Activated naive CD8-positive, alpha-beta T cell treated with anti-CD3 and anti-CD28 coated beads for 36 hours (primary cell): ENCODE measurements at places on chromosomes 2 and 18.

- DNase-seq: no peak
These were observed 291.5 kb upstream of the CCDC68 start for GRCh38 chr18:55250768-55251173.

DNA sequence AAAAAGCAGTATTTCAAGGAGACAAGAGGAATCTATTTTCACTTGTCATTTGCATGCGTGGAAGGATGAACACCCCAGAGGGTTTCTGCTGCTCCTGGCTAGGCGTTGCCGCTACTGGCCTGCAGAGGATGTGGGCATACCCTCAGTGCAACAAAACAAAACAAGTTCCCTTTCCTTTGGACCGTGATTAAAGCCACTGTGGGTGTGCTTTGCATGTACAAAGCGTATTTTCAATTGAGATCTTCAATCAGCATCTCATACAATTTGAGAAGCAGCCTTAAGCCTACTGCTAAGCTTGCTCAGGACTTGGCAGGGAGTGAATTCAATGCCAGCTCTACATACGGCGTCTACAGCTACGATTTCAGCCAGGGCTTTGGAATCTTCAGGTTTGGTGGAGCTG, 298.4 kb downstream of the LPIN1 start:
- no peak for DNase-seq

DNA sequence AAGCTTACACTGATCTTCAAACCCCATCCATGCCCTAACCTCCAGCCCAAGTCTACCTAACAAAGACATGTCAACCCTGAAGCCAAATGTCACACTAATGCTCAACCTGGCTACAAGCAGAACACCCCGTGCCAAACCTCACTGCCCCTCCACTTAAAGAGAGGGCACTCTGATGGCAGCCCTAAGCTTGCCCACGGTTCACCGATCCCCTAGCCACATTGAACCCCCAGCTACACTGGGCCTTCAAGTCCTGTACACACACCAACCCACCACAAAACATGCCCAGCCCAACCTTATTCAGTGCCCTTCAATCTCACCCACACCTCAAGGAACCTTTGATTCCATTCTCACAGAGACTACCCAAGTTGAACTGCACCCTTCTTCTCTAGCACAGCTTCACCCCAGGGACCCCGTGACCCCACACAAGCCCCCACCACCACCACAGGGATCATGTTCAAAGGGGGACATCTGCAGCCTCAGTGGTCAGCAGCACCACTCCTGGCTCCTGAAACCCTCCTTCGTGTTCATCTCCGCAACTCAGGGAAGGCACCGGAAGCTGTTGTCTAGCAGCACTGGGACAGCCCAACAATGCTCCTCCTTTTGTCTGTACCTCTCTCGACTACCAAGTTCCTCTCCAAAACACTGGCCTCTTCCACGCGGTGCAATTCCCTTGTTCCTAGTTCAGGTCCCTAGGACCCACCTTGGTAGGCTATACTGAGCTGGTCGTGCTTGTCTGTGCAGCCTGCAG, 218.8 kb downstream of the CYP26B1 start:
- no peak for DNase-seq

- peak; percentile 90 for DNase-seq
These were observed 1.9 kb downstream of the PTMA start for GRCh38 chr2:231709981-231710798.

GRCh38 chr18:3721771-3722648, 272.0 kb downstream of the TGIF1 start:
- no peak for DNase-seq

GRCh38 chr2:133475610-133476009, 92.7 kb downstream of the NCKAP5 start:
- no peak for DNase-seq

DNA sequence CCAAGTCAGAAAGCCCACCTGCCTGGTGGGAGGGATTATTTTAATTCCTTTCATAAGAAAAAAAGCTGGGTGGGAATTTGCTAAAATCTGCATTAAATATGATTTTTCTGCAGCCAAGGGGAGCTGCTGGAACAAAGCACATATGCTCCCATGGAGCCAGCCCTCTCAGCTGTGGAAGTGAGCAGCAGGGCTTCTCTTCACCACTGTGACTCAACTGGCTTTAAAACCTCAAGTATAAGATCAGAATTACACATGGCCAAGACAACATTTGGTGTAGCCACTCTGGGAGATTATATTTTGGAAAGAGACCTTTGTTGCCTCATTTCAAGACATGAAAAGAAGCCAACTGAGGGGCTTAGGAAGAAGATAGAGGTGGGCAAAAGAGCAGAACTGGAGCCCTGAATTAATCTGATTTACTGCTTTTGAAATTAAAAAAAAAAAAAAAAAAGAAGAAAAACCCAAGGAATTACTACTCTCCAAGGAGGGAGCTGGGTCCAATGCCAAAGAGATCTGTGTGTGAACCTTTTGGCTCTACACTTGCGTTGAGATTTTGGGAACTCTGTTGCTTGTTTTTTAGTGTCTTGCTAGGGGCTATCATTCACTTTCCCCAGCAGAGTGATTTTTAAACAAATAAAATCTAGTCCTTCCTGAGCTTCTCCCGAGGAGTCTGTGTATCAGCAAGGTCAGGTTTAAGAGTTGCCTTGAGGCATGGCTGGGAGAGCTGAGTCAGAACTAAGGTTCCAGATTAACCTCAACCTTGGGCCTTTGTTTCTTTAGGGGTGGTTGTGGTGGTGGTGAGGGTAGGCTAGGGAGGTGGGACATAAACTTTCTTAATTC, 6.0 kb downstream of the LHCGR start:
- no peak for DNase-seq

GRCh38 chr2:215970425-215970824, 42.9 kb downstream of the MREG start:
- no peak for DNase-seq

- no peak for DNase-seq
These were observed 33.2 kb downstream of the MYO5B start for GRCh38 chr18:50161597-50162205.

DNA sequence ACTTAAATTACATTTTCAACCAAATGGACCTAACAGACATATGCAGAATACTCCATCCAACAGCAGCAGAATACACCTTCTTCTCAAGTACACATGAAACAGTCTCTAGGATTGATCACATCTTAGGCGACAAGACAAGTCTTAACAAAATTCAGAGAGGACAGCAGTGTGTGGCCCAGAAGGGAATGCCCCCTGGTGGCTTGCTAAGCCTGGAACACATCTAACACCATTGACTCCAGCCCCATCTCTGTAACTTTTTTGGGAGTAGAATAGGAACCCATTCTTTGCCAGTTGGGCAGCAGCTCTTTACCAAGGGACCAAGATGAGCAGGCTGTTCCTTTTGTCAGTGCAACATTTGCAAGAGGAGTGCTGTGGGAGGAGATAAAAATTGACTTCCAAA, 249.9 kb downstream of the PLCL1 start:
- peak; percentile 26 for DNase-seq

GRCh38 chr2:137838255-137839092, 125.8 kb upstream of the HNMT start:
- no peak for DNase-seq

DNA sequence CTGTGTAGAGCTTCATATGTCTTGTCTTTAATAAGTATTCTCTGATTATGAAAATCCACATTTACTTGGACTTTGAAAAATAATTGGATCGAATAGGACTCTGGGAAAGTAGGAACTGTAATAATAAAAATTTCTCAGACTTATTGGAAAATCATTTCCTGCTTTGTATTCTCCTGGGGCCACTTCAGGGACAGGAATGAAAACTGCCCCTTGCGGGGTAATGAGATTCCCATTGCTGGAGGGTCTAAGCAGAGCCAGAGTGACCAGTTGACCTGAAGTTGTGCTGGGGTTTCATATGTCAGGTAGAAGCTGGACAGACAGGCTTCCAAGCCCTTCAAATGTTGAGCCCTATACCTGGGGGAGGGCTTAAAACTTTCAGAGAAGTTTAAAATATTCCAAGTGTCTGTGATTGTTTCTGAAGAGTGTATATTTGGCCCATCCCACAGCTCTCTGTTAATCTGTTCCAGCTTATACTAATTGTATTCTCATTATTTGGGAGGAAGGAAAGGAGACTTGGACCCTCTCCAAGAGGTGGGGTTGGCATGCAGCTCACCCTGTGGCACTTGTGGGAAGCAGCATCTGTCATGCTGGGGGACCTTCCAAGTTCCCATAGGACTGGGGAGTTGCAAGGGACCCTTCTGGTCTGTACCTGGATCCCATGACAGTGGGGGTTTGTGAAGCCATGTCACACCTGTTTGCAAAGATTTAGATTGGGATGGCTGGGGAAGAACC, 268.7 kb upstream of the ATP5MC3 start:
- DNase-seq: no peak

- no peak for DNase-seq
These were observed 138.8 kb downstream of the BCL11A start for GRCh38 chr2:60414495-60415138.

GRCh38 chr2:151833984-151834383, 5.8 kb upstream of the ARL5A start:
- no peak for DNase-seq

GRCh38 chr2:68738906-68739594, 4.4 kb downstream of the ARHGAP25 start:
- no peak for DNase-seq

DNA sequence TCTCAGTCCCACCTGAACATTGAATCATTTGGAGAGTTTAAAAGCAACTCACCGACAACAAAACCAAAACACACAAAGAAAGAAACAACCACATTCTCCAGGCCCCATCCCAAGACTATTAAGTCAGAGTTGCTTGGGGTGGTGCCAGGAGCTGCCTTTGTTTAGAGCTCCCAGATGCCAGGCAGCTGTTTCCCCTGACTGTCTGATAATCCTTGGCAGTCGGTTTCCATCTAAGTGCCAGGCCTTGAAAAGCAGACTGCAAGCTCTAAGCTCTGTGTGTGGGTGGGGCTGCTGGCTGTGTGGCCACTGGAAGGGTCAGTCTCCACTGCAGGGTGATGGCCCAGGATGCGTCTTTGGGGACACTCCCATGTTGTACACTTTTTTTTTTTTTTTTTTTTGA, 255.3 kb upstream of the AGAP1 start:
- no peak for DNase-seq

DNA sequence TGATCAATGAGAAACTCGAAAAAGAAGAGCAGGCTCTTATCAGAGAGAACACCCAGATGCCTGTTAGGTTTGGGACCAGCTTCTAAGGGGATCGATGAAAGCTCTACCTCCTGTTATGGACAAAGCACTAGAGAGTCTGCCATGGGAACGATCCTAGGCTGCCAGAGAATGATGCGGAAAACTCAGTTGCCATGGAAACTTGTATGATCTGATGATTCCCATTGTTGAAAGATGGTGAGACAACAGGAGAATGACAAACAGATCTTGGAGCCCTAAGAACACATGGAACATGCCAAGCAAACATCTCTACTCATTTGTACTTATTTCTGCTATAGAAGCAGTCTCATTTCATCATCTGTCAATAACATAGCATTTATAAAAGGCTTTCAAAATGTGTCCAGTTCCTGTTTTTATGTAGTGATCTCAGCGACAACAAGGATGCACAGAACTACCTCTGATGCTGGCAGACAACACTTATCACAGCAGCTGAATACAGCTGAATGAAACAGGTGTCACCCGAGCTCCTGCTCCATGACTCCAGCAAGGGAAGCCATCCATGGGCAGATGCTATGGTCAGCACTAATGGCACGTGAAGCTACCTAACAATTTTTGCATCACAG, 59.6 kb downstream of the NCKAP5 start:
- DNase-seq: no peak

DNA sequence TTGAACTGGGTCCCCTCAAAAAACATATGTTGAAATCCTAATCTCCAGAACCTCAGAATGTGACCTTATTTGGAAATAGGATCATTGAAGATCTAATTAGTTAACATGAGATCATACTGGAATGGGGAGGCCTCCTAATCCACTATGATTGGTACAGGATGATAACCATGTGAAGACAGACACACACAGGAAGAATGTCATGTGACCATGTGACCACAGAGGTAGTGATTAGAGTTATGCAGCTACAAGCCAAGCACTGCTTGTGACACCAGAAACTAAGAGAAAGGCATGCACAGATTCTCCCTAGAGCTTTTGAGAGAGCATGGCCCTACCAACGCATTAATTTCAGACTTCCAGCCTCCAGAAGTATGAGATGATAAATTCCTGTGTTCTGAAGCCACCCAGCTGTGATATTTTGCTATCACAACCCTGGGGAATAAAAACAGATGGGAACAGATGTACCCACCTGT, 47.0 kb upstream of the TGIF1 start:
- DNase-seq: no peak

DNA sequence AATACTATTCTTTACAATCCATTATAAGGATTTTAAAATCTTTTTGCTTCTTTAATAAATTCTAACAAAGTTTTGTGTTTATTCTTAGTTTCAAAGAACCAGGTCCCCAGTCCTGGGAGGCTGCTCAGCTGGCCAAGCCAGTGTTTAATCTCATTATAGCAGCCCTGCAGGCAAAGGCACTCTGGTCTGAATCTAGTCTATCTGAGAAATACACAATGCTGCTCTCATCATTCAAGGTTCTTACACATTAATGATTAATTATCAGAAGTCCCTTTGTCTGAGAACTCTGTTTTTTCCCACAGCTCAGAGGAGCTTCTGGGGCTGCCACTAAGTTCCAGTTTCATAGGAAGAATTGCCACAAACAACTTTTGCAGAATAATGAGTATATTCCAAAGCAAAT, 27.7 kb downstream of the KCTD18 start:
- no peak for DNase-seq

DNA sequence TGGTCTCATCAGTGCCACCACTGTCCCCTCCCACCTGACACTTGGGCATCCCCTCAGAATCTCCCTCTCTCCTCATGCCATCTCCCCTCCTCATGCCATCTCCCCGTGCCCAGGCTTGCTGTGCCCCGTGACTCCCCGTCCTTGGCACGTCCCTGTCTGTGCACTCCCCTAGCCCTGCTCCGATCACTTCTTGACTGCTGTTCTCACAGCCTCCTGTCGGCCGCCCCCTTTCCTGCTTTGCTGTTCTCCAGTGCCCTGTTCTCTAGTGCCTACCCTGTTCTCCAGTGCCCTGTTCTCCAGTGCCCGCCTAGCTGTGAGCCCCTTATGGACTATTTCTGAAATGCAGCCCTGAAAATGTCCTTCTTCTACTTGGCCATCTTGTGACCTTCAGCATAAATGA, 253.8 kb downstream of the ALPK2 start:
- DNase-seq: no peak

GRCh38 chr18:54783139-54783538, 45.1 kb upstream of the RAB27B start:
- no peak for DNase-seq

DNA sequence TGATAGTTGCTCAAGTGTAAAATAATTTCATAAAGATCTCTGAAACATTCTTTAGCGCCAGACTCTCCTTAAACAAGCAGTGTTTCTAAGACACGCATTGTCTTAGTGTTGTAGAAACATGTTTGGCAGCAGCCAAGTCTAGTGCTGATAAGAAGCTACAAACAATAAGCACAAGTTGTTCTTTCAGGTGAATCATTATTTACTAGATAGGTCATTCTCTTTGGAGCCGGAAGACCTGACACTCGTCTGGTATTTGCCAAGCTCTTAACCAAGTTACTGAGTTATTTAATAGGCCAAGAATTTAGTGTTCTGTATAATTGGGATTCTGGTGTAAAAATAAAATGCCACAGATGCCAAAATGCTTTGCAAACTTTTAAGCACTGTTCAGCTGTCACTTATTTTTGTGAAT, 852.1 kb downstream of the CPS1 start:
- no peak for DNase-seq
